ENCODE measurements at places on chromosomes 2 and 18. TPM values are rescaled to one million over a fixed set of nuclear protein-coding genes. Genes with fewer than 3 reads are reported as not detected.
A peak's percentile ranks its signal among the peaks of the same experiment; 100 is the strongest.

GRCh38 chr2:122754561-122754960 lies 999.1 kb downstream of the TSN start:
- H3K4me1 ChIP-seq, result no peaks in the 10 kb centered on the region
- H3K4me3 ChIP-seq, result no peak overlapping the region
- H3K27me3 ChIP-seq, result no peaks in the 10 kb centered on the region

DNA sequence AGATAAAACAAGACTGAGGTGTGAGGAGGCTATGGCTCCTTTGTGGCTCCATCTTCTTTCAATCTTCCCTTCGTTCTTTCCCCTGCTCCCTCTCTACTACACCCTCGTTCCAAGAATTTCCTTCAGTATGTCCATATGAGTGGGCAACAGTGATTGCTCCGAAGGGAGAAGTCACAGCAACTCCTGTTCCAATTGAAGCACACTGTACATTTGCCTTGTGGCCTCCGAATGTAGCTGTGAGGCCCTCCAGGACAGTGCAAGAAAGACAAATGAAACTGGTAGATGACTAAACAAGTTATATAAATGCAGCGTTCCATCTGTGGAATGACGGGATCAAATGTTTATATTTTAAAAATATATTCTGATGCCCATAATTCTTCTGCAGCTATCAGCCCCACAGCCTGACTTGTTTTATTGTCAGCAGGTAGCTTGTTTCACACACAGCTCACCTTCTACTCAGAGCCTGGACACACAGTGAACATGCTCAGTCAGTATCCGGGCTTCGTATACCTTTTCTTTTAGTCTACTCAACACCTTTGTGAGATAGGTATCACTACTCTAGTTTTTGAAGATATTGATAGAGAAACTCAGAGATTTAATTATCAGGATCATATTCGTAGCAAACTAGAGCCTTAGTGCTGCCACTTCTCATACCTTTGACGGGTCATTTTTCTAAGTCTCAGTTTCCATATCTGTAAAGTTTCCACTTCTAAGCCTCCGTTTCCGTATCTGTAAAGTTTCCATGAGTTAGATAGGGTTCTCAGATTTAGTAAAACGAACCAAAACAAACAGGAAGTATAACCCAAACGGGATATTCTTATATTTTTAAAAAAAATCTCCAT lies 216.7 kb upstream of the STON1 start:
- H3K4me1 ChIP-seq, result no peaks in the 10 kb centered on the region
- no peak overlapping the region for H3K27ac ChIP-seq
- no peaks in the 10 kb centered on the region for H3K27me3 ChIP-seq

GRCh38 chr2:119914266-119914665 lies 98.6 kb upstream of the EPB41L5 start:
- H3K27ac ChIP-seq, result no peak overlapping the region
- H3K4me3 ChIP-seq, result no peak overlapping the region
- no peak for DNase-seq
- H3K4me1 ChIP-seq, result no peaks in the 10 kb centered on the region
- peaks cover 18% of the 10 kb centered on the region for H3K36me3 ChIP-seq
- H3K27me3 ChIP-seq, result no peaks in the 10 kb centered on the region

DNA sequence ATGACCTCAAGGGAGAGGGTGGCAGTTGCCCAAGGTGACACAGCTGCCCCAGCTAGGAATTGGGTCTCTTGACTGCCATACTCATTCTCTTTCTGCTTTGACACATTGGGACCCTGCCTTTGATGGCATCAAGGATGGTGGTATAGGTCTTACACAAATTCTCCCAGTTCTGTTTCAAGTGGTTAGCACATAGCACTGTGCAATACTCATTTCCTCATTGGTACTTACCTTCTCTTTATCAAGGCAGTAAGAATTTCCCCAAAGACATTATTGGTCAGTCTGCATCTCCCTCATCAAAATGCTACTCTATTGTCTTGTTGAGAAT lies 35.9 kb upstream of the CCDC93 start:
- DNase-seq, result no peak
- no peaks in the 10 kb centered on the region for H3K36me3 ChIP-seq
- H3K27ac ChIP-seq, result no peak overlapping the region
- H3K4me1 ChIP-seq, result no peaks in the 10 kb centered on the region
- H3K4me3 ChIP-seq, result no peak overlapping the region

DNA sequence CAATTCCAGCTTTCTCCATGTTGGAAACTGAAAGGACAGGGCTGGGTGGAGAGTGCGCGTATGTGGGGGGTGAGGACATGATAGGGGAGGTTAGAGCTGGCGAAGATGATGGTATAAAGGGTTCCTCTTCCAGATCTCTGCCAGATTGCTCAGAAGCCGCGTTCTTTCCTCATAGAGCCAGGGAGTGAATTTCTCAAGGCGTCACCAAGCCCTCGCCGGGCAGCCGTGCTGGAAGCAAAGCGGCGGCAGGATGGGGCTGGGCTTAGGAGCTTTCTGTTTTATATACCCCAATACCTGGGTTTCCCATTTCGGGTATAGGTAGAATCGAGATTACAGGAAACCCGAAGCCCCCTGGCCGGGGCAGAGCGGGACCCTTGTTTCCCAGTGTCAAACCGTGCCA lies 43.8 kb downstream of the DDX18 start:
- H3K4me3 ChIP-seq, result no peak overlapping the region
- no peaks in the 10 kb centered on the region for H3K4me1 ChIP-seq
- no peak for DNase-seq
- no peak overlapping the region for H3K27ac ChIP-seq
- no peaks in the 10 kb centered on the region for H3K27me3 ChIP-seq

GRCh38 chr2:10330700-10331026 lies 28.0 kb downstream of the HPCAL1 start:
- DNase-seq, result no peak
- no peaks in the 10 kb centered on the region for H3K27me3 ChIP-seq
- no peak overlapping the region for H3K27ac ChIP-seq
- H3K4me3 ChIP-seq, result no peak overlapping the region
- H3K36me3 ChIP-seq, result peaks cover 5% of the 10 kb centered on the region

GRCh38 chr2:200652158-200652557 lies 66.3 kb downstream of the AOX1 start:
- H3K27me3 ChIP-seq, result no peaks in the 10 kb centered on the region
- H3K36me3 ChIP-seq, result peaks cover 9% of the 10 kb centered on the region
- no peaks in the 10 kb centered on the region for H3K4me1 ChIP-seq
- H3K4me3 ChIP-seq, result no peak overlapping the region
- DNase-seq, result no peak
- H3K27ac ChIP-seq, result no peak overlapping the region

DNA sequence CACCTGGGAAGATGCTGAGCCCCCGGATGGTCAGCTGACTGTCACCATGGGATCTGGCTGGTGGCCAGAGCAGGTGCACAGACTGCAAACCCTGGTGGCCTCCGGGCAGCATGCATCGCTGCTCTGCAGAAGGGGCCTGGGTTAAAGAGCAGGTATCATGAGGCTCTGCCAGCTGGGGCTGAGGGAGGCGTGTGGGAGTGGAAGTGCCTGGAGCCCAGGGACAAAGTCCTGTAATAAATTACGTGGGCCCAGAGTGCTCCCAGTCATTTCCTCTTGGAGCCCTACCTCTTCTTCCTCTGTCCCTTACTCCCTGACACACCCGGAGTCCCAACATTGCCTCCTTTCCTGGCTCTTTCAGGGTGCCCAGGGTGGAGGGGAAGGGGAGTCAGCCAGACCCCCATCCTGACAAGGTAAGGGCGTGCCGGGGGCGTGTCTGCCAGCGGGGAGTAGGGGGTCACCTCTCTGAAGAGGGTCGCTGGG lies at the start of gene MYO7B:
Gene MYO7B, plus strand, starts transcription at position 262 of the 480 bp plus-strand sequence. CDS start 24,040 bp downstream, outside the sequence.
- DNase-seq, result no peak
- H3K27me3 ChIP-seq, result no peaks in the 10 kb centered on the region
- H3K27ac ChIP-seq, result no peak within 1 kb of the TSS
- H3K4me3 ChIP-seq, result no peak within 1 kb of the TSS
- no peaks in the 10 kb centered on the region for H3K36me3 ChIP-seq

ALPG gene
- 1.4 TPM for total RNA-seq

GRCh38 chr2:227125506-227125905 lies 38.5 kb downstream of the COL4A4 start:
- no peaks in the 10 kb centered on the region for H3K4me1 ChIP-seq
- no peak overlapping the region for H3K27ac ChIP-seq
- DNase-seq, result peak; percentile 73

AGFG1 gene
- 109 TPM for total RNA-seq

FSIP2 gene
- total RNA-seq, result 1.8 TPM

DNA sequence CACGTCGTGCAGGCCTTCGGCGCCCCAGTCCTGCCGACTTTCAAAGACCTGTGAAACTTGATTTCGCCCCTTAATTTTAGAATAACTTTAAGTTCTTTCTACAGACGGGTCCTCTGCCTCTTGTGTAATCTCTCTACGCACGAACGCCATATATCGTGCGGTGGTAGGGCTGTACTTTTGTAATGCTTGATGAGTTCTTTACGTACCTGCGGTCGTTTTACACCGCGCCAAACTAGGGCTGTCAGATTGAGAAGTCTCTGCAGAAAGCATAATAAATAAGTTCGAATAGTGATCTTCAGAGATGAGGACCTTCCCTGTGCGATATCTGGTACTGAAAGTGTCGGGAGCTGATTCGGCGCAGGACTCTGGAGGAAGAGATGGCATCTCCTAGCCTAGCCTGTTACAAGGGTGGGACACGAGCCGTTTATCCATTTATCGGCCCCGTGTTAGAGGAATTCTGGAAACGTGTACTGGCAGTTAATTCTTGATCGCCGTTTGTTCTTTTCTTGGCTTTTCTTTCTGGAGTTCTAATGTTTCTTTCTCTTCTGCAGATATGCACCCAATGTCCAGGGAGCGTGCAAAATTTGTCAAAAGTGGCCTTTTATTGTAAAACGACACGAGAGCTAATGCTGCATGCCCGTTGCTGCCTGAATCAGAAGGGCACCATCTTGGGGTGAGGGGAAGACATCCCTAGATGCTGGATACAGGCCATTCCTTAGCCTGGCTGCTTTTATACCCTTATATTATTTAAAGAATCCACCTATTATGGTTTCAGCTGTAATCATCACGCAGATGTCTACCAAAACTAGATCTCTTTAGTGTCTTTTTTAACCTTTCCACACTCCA lies 781 bp upstream of the SLC5A6 start:
- H3K27ac ChIP-seq, result peak overlapping the region; percentile 38
- peak overlapping the region; percentile 99 for H3K4me3 ChIP-seq
- peaks cover 22% of the 10 kb centered on the region for H3K36me3 ChIP-seq
